ENCODE measurements at places on chromosomes 12 and 14. TPM values are rescaled to one million over a fixed set of nuclear protein-coding genes. Genes with fewer than 3 reads are reported as not detected.

APOF gene
- not detected for total RNA-seq

DNA sequence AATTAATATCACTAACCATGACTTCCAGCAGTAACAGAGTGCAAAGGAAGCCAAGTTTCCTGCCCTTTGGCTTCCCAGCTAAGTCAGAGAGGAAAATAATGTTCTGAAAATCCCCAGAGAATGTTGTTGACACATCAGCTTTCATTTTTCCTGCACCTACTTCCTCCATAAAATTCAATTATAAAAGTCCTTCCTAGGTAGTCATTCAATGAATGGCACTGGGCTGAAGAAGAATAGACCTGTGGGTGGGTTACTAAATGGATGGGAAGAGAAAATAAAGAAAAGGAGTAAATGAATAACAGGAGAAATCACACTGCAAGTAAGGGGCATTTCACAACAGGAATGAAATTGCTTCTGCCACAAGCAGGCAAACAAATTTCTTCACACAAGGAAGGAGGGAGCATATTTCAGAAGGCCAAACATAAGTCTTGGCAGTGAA lies 73.2 kb upstream of the MDM1 start:
- DNase-seq: no peak

DNA sequence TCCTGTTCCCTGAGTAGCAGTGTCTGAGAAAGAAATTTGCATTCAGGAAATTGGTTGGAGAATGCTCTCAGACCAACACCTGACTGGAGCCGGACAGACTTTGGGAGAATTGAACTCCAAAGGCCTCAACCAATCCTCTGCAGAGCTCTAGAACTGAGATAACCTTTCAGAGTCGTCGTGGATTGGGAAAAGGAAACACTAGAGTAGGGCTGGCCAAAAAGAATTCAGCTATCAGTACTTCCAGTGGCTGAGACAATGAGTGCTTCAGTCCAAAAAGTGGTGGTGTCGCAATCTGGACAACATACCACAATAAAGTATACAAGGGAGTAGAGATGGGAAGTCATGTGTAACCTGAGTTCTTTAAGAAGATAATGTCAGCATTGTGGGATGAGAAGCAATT lies 377.1 kb downstream of the SLC16A7 start:
- DNase-seq: no peak

DNA sequence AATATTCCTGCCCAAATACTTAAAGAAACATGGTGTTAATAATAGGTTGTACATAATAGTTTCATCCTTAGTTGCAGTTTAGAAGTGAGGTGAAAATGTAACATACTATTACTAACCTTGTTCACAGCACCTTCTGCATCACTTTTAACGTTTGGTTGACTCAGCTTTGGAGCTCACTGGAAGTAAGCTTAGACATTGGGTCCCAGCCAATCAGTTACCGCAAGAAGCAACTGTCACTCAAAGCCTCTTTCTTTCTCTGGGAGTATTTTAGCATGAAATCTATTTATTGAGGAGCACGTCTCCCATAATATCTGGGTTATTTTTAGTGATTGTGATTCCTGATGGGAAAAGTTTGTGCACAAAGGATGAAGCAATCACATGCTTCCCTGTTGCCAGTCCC lies 472.6 kb downstream of the SNAPC1 start:
- DNase-seq: no peak

DNA sequence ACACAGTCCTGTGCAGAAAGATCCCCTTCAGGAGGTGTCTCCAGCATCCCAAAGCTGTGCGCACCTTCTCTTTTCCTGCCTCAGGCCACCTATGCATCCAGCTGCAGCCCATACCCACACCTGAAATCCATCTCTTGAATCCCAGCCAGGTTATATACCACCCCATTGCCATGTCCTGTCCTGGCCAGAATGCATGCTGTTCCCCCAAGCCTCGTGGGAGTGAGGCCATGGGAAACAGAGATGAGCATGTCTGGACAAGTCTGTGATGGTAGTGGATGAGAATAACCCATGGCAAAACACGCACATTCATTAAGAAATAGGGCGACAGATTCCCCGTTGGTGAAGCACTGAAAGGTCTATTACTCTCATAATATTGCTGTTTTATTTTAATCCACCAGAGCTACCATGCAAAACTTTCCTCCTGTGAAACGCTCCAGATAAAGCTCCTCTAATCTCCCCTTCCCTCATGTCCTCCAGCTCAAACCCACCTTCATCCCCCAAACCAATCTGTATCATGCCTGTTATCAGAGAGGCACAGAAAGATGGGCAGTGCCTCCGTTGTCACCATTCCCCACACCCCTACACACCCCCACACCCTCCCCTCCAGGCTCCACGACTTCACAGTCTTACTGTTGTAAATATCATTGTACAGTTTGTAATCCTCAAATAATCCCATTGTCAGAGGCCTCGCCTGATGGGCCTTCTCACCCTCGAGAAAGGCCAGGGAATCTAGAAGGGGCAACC lies 97.5 kb upstream of the FKBP4 start:
- DNase-seq: no peak

GRCh38 chr12:4736091-4736490 lies 15.9 kb downstream of the GALNT8 start:
- no peak for DNase-seq

SPTB gene
- total RNA-seq: not detected

DNA sequence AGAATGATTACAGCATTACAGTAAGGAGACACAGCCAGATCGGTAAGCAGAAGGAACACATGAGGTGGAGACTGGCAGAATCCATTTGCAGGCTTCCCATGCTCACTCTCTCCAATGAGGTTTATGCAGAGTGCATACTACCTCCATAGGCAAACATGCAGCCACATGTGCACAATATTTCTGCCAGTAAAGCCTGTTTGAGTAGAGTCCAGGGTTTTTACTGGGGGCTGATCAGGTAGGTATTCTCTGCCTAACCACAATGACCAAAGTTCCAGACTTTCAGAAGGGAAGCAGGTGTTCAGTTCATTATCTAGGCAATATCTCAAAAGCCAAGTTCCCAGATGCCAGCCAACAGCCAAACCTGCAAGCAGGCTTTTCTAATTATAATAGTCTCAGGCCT lies 31.1 kb downstream of the INTS13 start:
- DNase-seq: no peak

GRCh38 chr14:92033433-92033832 lies 6.4 kb downstream of the TRIP11 start:
- DNase-seq: no peak
